ENCODE measurements at places on chromosomes 2 and 18.
A peak's percentile ranks its signal among the peaks of the same experiment; 100 is the strongest.

DNA sequence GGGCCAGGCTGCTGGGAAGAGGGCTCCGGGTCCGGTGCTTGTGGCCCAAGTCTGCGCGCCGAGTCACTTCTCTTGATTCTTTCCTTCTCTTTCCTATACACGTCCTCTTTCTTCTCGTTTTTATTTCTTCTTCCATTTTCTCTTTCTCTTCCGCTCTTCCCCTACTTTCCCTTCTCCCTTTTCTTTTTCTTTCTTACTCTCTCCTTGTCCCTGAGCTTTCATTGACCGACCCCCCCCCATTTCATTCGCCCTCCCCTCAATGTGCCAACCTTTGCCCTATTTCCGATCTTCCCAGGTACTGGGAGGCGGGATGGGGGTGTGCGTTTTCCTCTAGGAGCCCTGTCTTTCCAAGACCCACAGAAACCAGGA lies 1.8 kb downstream of the ONECUT2 start:
- DNase-seq: no peak

GRCh38 chr2:146506851-146507250 lies 1338.0 kb upstream of the ACVR2A start:
- DNase-seq: no peak

DNA sequence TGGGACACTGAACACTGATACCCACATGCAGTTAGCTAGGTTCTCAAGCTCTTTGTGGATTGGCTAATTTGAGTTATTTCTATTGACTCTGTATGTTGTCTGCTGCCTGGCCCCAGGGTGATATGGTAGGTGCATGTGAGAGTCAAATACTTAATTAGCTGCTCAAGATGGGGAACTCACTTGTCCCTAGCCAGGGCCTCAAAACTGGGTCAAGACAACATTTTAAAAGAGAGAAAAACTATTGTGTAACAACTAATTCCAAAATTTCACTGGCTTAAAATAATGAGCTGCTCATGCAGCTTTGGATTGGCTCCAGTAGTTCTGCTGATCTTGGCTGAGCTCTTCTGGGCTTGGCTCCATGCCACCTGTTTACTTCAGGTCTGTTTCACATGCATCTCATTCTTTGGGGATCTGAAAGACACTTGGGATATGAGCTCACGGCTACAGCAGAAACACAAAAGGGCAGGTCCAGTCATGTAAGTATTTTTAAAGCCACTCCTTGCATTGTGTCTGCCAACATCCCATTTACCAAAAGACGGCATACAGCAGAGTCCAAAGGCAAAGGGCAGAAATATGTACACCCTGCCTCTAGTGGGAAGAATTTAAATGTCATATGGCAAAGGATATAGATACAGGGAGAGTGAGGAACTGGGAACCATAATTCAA lies 716.8 kb downstream of the SUCLG1 start:
- no peak for DNase-seq

DNA sequence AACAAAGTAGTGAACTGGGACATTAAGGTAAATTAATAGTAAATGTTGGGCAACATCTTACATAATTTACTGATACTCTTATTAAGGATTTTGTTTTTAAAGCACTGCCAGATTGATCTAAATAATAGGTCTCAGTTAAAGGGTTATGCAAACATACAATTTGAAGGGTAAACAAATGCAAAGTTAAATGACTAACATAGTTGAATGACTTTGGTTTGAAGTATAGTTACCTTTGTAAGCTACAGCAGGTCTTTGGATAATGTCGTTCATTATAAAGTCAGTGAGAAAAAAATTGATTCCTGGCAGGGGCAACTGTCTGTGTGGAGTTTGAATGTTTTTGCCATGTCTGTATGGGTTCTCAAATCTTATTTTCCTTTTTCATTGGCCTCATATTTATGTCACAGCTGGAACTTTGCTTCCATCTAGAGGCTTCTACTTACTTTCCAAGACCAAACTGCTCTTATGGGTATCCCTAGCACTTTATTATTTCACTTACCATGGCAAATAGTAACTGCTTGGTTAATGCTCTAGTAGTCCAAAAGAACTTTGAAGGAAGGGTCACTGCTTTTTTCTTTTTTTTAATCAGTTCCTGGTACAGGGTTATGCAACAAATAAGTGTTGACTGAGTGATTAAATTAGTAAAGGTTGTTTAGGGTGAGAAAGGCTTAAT lies 107.8 kb downstream of the NBEAL1 start:
- no peak for DNase-seq

DNA sequence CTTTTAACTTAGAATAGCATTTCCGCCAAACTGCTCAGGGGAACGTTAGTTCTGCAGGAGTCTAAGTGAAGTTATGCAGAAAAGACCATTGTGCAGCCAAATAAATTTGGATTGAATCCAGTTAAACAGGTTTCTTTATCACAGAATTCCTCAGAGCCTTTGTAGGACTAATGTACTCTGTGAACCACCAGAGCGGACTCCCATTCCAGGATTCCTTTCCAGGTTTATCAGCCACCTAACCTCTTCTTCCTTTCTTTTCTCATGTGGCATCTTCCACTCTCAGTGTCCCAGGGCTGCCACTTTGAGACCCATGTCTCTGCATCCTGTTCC lies 350.4 kb downstream of the TSN start:
- no peak for DNase-seq

- DNase-seq: no peak
Measured at GRCh38 chr2:241257419-241258032, 57.9 kb downstream of the HDLBP start.

DNA sequence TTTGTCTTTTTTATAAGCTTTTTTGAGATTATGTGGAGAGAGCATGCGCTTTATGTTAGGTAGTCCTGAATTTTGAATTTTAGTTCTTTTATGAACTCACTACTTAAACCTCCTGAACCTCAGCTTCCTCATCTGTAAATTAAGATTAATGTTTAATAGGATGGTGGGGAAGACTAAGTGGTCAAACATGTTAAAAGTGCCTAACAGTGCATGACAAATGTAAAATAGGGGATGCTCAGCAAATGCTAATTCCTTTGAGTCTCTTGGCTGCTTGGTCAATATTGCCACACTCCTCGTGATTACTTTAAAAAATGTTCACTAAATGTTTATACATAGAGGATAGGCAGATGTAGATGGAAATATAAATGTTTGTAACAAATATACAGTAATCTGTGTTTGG lies 6.8 kb downstream of the BIRC6 start:
- no peak for DNase-seq

DNA sequence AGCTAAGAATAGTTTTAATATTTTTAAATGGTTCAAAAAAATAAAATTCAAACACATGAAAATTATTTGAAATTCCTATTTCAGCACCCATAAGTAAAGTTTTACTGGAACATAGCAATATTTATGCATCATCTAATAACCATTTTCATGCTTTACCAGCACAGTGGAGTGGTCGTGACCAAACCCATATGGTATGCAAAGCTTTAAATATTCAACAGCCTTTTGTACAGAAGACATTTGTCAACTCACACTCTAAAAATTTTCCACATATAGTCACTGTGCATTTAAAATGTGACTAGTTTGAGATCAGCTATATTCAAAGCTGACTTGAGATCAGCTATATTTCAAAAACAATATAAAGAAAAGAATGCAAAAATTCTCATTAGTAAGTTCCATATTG lies 46.2 kb downstream of the PUM2 start:
- DNase-seq: no peak

GRCh38 chr18:57131782-57132181 lies 15.1 kb upstream of the BOD1L2 start:
- DNase-seq: no peak

- DNase-seq: no peak
Measured at GRCh38 chr2:207219676-207220501, 54.1 kb upstream of the KLF7 start.

- DNase-seq: no peak
Measured at GRCh38 chr2:27496357-27497287, at the start of gene GCKR. GCKR (plus strand) TSS chr2:27496839; CDS start chr2:27496905, 66 bp downstream.

GRCh38 chr2:127604986-127605385 lies 41.0 kb upstream of the GPR17 start:
- DNase-seq: no peak

DNA sequence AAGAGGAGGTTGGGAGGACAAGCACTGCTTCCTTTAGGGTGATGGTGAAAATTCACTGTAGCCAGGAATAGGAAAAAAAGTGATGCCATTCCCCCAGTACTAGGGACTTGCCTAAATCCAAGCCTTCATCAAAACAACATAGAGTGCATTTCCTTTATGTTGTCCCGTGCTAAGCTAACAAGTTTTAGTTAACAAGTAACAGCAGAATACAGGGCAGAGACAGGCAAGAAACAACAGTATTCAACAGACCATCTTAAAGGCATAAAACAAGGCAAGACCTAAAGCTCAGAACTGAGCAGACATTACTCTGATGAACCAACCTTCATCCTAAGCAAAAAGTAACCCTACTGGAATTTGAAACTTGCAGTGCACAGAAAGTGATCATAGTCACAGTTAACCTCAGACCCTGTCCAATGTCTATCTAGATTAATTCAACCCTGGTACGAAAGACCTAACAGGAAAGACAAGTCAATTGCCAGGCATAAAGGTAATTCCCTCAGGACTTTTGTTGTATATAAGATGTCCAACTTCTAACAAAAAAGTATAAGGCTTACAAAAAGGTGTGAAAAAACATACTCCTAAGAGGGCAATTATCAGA lies 34.4 kb upstream of the GALNT1 start:
- DNase-seq: no peak

DNA sequence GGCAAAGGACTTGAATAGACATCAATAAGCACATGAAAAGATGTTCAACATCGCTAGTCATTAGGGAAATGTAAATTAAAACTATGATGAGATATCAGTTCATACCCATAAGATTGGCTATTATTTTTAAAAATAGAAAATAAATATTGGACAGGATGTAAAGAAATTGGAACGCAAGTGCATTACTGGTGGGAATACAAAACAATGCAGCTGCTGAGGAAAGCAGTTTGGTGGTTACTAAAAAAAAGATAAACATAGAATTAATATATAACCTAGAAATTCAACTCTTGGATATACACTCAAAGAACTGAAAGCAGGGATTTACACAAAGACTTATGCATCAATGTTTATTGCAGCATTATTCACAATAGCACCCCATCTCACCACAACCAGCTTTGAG lies 174.5 kb upstream of the NDUFV2 start:
- no peak for DNase-seq

DNA sequence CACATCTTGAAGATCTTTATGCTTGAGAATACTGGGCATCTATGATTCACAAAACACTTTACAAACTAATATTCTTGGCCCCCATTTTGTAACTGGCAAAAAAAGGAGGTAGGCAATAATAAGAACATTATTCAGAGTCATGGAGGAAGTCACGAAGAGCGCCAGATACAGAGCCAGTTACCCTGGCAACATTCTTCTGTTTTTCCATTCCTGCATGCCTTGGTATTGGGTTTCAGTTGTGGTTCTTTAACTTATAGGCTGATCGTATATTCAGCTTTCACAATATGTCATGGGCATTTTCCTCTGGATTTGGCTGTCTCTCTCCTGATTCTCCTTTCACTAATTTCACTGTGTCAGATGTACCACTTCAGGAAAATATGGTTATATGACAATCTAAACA lies 234.7 kb downstream of the HRH4 start:
- peak; percentile 20 for DNase-seq

Measured in iPS-NIHi11 (cell line).